Uterus (tissue), 4 donors: ENCODE measurements at places on chromosomes 11 and 22.

DNA sequence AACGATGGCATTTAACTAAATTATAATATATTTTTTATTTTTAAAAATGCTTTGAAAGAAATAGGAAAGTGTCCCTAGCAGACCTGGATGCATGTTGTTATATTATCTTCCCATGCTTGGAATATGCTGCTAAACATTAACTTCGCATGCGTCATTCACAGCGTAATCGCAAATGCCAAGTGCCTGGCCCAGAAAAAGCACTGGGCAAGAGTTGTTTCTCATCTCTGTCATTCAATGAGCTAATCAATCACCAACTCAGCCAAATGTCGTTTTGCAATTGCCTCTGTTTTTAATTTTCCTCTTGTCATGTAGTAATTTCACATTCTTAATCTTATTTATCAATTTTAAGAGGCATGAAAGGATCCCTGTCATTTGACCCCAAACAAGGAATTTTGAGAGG lies 1421.9 kb downstream of the BRD1 start:
- DNase-seq: no peak

DNA sequence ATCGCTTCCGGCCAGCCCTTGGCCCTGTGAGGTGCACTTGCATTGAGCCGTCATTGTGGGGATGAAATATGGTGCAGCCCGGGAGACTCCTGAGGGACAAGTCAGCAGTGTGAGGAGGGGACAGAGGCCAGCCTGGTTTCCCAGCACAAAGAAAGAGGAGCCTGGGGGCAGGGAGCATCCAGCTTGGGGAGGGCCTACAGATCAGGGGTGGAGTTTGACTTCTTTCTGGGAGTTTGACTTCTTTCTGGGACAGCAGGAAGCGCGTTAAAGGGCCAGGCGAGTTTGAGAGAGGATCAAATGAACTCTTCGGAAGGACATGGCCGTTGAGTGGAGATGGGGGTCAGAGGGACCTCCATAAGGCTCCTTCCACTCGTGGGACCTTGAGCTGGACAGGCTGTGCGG lies 91.9 kb downstream of the LRRC32 start:
- peak; percentile 48 for DNase-seq

DNA sequence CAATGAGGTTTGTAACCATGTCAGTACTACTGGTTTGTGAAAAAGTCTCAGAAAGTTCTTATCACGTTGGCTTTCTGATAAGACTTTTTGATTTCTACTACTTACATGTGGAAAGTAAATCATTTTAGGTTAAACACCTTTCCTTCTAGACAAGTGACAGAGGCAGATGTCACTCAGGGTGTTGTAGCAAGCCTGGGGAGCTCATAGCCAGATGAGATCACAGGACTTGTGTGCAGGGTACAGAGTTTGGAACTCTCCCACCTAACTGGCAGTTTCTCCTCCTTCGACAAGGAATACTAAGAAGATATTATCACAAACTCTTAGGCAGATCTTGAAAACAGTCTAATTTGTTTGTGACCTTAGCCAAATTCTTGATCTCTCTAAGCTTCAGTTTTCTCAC lies 49.4 kb upstream of the PICALM start:
- no peak for DNase-seq

DNA sequence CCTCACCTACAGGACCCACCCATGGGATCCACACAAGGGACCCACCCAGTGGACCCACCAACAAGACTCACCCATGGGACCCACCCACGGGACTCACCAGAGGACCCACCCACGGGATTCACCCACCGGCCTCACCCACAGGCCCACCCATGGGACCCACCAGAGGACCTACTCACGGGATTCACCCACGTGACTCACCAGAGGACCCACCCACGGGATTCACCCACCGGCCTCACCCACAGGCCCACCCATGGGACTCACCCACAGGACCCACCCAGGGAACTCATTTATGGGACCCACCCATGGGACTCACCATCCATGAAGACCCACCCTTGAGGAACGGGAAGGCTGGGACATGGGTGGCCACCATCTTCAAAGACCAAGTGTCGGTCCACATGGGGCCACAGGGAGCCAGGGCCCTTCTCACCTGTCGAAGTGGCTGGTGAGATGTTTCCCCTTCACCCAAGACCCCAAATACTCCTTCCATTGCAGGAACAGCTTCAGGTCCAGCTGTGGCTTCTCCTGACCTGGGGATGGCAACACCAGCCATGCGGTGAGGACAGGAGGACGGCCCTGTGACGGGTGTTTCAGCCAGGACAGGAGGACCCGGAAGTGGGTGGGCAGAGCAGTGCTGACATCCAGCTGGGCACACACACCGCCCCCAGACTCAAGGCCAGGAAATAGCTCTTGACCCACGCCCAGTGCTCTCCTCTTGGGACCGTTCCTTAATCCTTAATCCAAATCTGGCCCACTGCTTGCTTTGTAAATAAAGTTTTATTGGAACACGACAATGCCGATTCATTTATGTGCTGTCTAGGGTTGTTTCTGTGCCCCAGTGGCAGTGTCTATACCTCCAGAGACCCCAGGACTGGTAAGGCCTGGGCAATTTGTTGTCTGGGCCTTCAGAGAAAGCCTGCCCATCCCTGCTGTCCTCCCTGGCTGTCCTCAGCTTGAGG lies 1005.1 kb downstream of the BRD1 start:
- DNase-seq: no peak

DNA sequence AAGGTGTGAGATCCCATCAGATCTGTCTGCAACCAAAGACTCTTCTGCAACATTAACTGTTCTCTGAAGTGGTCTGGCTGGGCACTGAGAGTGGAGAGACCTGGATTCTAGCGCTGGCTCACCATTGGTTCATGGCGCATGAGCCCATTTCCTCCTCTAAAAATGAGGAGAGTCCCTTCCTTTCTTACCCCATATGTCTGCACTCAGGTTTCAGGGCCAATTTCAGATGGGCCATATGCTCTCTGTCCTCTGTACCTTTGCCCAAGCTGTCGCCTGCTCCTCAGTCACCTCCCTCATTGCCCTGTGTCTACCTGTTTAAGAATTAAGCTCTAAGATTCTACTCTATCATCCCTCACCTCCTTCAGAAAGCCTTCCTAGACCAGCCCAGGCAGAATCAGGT lies 484.7 kb downstream of the INSC start:
- no peak for DNase-seq

GRCh38 chr22:50576070-50576469 lies 2.2 kb downstream of the CPT1B start:
- DNase-seq: no peak

GRCh38 chr22:49330421-49331222 lies 497.1 kb downstream of the BRD1 start:
- DNase-seq: no peak

DNA sequence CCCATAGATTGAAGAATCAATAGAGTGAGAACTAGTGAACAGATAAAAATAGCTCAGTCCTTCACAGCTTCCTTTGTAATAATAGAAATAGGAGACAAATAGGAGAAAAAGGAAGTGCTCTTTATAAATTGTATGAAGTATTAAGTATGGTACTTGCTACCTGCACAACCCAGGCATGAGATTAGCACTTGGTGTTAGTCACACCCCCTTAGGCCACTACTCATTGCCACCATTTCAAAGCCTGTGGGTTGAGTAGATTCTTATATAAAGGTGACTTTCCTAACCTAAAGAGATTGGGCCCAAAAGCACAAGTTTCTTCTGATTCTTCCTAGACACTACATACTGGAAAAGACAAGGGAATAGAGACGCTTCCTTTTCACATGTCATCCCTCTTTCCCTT lies 37.7 kb upstream of the ADORA2A start:
- DNase-seq: no peak

DNA sequence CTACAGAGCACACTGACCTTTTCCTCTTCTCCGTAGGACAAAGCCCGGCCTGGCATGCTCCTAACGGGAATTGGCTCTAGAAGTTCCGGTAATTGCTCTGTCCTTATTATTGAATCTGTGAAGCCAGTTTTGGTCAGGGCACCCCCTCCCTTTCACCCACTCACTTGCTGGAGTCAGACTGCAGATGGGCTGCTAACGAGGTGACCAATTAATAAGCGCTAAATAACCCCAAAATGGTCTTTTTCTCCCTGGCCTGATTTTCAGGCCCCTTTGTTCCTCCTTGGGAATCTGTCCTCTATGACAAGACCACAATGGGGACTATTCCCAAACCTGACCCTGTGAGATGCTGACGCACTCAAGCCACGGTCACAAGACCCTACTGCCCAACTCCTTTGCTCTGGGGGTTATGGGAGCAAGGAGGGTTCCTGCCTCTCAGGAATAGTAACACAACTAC lies 610.0 kb upstream of the CADM1 start:
- no peak for DNase-seq

GRCh38 chr22:41885516-41885915 lies 29.4 kb downstream of the SHISA8 start:
- no peak for DNase-seq

GRCh38 chr22:38187413-38188212 lies 6.0 kb upstream of the PLA2G6 start:
- no peak for DNase-seq

DNA sequence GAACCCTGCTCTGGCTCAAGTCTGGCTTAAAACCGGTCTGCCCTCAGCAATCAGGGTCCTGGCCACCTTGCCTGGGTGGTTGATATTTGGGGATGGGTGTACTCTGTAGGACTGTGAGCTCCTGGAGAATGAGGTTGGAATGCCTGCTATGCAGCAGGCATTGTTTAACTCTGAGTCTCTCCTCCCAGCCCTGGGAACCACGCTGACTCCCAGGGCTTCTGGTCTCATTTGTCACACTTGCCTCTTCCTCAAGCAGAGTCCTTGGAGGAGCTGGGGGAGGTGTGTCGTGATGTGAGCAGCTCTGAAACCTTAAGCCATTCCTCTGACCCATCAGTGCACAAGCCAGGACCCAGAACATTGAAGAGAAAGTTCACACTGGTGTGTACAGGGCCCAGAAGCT lies 340.1 kb downstream of the MN1 start:
- no peak for DNase-seq

GRCh38 chr11:57425565-57426438 lies 1.1 kb downstream of the SLC43A3 start:
- DNase-seq: peak; percentile 71

DNA sequence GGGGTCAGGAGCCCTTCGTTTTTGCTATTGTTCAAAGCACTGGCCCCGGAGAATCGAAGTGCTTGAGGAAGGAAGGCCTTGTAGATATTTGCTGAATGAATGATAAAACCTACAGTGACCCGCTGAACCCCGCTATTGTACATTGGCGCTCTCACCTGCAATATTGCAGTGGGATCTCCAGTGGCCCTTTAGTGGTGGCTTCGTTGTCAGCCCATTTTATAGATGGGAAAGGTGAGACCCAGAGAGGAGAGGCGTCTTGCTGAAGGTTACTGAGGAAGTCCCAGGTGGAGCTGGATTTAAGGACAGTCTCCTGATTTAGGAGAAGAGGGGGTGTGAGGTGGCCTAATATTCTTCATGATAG lies 1.2 kb downstream of the CDC42EP2 start:
- DNase-seq: no peak

GRCh38 chr11:110130642-110131238 lies 37.5 kb downstream of the ZC3H12C start:
- no peak for DNase-seq

DNA sequence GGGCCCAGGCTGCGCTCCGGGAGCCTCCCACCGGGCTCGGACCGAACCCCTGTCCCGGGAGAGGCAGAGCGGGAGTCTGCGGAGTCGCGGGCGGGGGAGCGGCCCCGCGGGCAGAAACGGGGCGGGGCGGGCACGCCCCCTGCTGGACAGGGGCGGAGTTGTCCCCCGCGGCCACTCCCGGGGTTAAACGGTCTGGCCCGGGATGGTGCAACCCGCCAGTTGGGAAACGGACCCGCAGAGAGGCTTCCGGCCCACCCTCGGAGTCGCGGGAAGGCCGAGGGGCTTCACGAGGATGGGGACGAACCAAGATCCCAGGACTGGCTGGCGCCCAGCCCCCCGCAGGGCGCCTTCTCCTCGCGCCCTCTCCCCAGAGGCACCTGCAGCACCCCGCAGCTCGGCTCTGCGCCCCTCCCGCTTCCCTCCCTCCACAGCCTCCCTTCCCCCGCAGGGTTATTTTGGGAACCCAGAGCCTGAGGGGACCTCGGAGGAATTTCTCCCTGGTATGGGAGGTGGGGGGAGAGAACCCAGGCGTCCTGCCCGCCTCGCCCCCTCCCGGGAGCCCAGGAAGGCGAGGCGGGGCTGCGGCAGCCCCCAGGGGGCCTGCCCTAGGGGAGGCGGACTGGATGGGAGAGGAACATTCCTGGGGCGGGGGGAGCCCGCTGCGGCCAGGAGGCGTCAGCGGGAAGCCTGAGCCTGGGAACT lies 902 bp downstream of the RASGRP2 start:
- DNase-seq: peak; percentile 78

DNA sequence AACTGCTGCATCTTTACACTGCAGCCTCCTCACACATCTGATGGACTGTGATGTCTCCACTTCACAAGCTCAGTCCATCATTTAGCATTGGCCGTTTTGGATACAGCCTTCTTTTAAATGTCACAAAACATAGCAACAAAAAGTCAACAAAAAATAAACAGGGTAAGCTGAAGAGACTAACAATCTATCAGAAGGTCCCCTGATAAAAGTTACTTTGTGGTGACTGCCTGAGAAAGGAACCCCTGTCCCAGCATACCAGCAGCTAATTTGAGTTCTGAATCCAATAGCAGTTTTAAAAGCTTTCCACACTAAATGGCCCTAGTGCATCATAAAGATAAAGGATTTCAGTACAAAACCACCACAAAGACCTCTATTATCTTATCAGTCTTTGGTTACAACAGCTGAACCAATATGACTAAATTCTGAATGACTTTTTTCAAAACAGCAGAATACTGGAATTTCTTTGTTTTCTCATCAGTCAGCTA lies 162.4 kb downstream of the SOX6 start:
- no peak for DNase-seq

GRCh38 chr11:68714060-68714856 lies 29.9 kb downstream of the GAL start:
- no peak for DNase-seq

GRCh38 chr11:72314600-72315392 lies 70.8 kb upstream of the PHOX2A start:
- no peak for DNase-seq

GRCh38 chr11:7964873-7965272 lies 374 bp downstream of the NLRP10 start:
- no peak for DNase-seq

GRCh38 chr11:8336356-8337129 lies 72.9 kb upstream of the LMO1 start:
- no peak for DNase-seq

DNA sequence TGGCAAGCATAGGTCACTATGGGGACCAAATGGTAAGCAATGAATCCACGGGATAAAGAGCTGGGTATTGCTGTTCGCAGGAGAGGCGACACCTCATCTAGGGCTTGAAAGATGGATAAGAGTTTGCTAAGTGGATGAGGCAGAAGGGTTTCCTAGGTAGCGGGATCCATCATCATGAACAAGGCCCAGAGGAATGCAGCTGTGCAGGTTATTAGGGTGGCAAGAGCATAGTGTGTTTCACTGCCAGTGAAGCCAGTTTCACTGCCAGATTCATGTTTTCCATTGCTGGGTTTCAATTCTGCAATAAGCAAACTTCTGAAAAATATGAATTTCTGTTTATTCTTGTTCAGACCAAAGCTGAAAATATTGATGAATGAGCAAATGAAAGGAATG lies 27.2 kb downstream of the WEE1 start:
- no peak for DNase-seq
